GM03348 (cell line): ENCODE measurements at places on chromosomes 7 and 10.
A peak's percentile ranks its signal among the peaks of the same experiment; 100 is the strongest.

DNA sequence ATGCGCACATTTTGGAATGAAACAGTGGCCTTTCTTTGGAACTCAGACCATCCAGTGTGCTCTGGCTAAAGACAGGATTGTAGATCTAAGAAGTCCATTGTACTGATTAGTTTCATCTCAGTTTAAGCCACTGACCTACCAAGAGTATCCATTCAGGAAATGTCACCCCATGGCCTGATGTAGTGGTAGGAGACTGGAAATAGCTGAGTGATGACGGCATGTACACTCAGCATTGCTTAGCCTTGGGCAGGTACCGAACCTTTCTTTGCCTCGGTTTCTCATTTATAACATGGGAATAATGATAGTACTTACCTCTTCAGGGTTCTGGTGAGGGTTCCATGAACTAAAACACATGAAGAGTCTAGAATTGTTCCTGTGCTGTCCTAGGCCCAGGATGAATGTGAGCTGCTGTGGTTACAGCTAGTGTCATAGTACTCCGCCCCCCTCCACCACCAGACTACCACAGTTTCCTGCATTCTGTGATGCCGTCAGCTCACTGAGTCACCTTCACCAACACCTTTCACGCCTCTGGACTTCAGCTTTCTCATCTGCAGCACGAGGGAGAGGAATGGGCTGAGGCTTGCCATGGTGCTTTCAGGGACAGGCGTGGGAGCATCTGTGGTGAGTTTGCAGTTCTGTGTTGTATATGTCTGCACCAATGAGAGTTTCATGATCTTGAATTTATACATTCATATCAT is 484.0 kb upstream of the GALNT17 start:
- DNase-seq: peak; percentile 24

GRCh38 chr10:61313460-61313859 is 139.7 kb downstream of the TMEM26 start:
- DNase-seq: peak; percentile 24

- DNase-seq: no peak
Observed at GRCh38 chr7:157900011-157900410, 563.2 kb downstream of the DNAJB6 start.

- peak; percentile 69 for DNase-seq
Observed at GRCh38 chr7:72493850-72494661, 81.9 kb upstream of the CALN1 start.
